ENCODE measurements at places on chromosomes 12 and 14.

GRCh38 chr12:123900871-123901376, 71.7 kb downstream of the CCDC92 start:
- no peak for ATAC-seq

- ATAC-seq = no peak
Observed at GRCh38 chr14:30550335-30550734, 8.6 kb upstream of the G2E3 start.

- no peak for ATAC-seq
Observed at GRCh38 chr12:117010693-117011451, 88.3 kb downstream of the TESC start.

DNA sequence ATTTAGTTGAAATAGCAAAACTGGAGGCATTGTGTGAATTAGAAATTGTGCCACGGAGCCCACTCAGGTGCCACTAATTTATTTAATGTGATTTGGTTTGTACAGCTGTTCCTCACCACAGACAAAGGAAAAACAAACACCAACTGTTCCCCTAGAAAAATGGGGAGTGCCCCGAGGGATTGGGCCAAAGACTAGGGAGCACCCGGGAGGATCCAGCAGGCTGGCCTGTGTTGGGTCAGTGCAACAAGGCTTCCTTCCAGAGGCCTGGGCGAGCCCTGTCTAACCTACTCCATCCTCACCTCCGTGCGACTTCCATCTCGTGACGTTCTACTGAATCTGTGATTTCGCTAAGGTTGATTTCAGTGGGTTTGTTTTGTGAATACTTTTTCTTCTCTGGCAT, 206.2 kb downstream of the CHST11 start:
- no peak for ATAC-seq
